IMR-90 (cell line): ENCODE measurements at places on chromosomes 5 and 9. TPM values are rescaled to one million over a fixed set of nuclear protein-coding genes. Genes with fewer than 3 reads are reported as not detected.

The C5orf47 gene
- total RNA-seq: not detected in 2 replicates

- H3K4me1 ChIP-seq: no peaks in the 10 kb centered on the region
- no peak overlapping the region for H3K4me3 ChIP-seq
- H3K27ac ChIP-seq: no peak overlapping the region
- DNase-seq: no peak
- H3K36me3 ChIP-seq: no peaks in the 10 kb centered on the region
These were observed 261.8 kb downstream of the EBF1 start for GRCh38 chr5:158837908-158838307.

DNA sequence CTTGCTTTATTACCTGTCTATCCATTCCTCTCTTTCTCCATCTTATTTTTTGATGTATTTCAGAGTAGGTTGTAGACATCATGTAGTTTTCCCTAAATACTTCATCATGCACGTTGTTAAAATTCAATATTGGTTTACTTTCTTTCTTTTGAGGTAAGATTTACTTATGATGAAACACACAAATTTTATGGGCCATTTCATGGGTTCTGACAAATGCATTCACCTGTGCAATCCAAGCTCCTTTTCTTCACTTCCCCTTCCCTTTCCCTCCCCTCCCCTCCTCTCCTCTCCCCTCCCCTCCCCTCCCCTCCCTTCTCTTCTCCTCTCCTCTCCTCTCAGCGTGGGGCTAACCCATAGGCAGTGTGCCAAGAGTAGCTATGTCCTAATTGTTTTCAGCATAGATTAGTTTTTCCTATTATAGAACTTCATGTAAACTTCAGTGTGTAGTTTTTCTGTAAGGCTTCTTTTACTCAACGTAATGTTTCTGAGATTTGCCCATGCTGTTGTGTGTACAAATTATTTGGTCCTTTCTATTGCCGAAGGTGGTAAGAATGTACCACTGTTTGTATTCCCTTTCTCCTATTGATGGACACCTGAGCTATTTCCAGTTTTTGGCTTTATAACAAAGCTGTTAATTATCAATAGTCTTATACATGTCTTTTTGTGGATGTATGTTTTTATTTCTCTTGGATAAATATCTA lies 92.9 kb upstream of the CLINT1 start:
- no peak overlapping the region for H3K4me3 ChIP-seq
- DNase-seq: no peak
- H3K36me3 ChIP-seq: no peaks in the 10 kb centered on the region

- no peaks in the 10 kb centered on the region for H3K36me3 ChIP-seq
- H3K27me3 ChIP-seq: peaks cover 11% of the 10 kb centered on the region
- H3K27ac ChIP-seq: no peak overlapping the region
- no peak for DNase-seq
These were observed 184.0 kb downstream of the SPOCK1 start for GRCh38 chr5:137315109-137315508.

- DNase-seq: peak; percentile 97
- H3K27ac ChIP-seq: peak overlapping the region; percentile 96
- peak overlapping the region; percentile 4; the same call in 1 of the 2 replicates for H3K4me3 ChIP-seq
- H3K36me3 ChIP-seq: no peaks in the 10 kb centered on the region
- H3K27me3 ChIP-seq: no peaks in the 10 kb centered on the region
- peaks cover 16% of the 10 kb centered on the region for H3K4me1 ChIP-seq
These were observed 1.4 kb upstream of the GLRX start for GRCh38 chr5:95823738-95824609.

- H3K4me3 ChIP-seq: no peak overlapping the region
- H3K27ac ChIP-seq: no peak overlapping the region
- peaks cover 3% of the 10 kb centered on the region; the same call in 1 of the 2 replicates for H3K4me1 ChIP-seq
- DNase-seq: peak; percentile 92
- H3K36me3 ChIP-seq: no peaks in the 10 kb centered on the region
These were observed 96.7 kb downstream of the EDIL3 start for GRCh38 chr5:84287951-84288350.

DNA sequence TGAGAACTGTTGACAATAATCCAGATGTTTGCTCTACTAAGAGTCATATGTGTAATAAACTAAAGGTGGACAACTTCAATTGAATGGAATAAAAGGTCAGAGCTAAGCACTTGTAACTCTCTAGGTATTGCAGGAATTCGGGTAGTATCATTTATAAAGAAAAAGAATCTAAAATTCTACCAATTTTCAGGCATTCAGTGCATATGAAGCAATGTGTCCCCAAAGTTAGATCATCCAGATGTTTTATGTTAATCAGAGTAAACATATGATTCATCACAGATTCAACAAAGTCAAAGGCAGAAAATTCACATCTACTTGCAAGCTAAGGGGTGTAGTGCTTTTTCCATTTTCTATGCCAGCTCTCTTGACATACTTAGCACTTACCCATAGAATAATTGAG lies 477.1 kb downstream of the PDE4D start:
- peak; percentile 7 for DNase-seq
- no peaks in the 10 kb centered on the region for H3K4me1 ChIP-seq
- no peak overlapping the region for H3K4me3 ChIP-seq
- H3K36me3 ChIP-seq: no peaks in the 10 kb centered on the region
- H3K27me3 ChIP-seq: no peaks in the 10 kb centered on the region

- DNase-seq: peak; percentile 48
- H3K27me3 ChIP-seq: no peaks in the 10 kb centered on the region
- no peaks in the 10 kb centered on the region for H3K36me3 ChIP-seq
These were observed 62.1 kb downstream of the SEMA5A start for GRCh38 chr5:9483779-9484178.

DNA sequence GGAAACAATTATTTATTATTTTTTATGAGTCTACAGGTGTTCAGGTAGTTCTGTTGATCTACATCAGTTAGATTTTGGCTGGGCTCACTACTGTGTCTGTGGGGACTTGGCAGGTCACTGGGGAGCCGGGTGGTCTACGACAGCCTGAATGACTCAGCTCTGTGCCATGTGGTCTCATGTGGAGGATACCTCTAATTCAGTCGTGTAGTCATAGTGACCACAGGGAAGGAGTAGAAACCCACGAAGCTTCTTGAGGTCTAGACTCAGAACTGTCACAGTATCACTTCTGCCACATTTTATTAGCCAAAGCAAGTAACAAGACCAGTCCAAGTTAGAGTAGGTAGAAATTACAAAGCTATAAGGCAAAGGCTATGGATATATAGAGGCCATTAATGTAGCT lies 64.7 kb upstream of the GRAMD2B start:
- no peak overlapping the region for H3K27ac ChIP-seq
- H3K4me3 ChIP-seq: no peak overlapping the region
- no peaks in the 10 kb centered on the region for H3K27me3 ChIP-seq

- no peak overlapping the region for H3K27ac ChIP-seq
- H3K27me3 ChIP-seq: peaks cover 2% of the 10 kb centered on the region; the same call in 1 of the 2 replicates
- H3K4me1 ChIP-seq: peaks cover 2% of the 10 kb centered on the region
These were observed 290.8 kb upstream of the FBXL7 start for GRCh38 chr5:15209053-15209762.

The FCN2 gene
- not detected in 2 replicates for total RNA-seq
